ENCODE measurements at places on chromosomes 3 and 15.

GRCh38 chr15:68431792-68432401 lies at the start of gene ITGA11:
TSS of gene ITGA11 (minus strand) at chr15:68432163. CDS start at chr15:68432066, 97 bp downstream.
- DNase-seq = no peak

DNA sequence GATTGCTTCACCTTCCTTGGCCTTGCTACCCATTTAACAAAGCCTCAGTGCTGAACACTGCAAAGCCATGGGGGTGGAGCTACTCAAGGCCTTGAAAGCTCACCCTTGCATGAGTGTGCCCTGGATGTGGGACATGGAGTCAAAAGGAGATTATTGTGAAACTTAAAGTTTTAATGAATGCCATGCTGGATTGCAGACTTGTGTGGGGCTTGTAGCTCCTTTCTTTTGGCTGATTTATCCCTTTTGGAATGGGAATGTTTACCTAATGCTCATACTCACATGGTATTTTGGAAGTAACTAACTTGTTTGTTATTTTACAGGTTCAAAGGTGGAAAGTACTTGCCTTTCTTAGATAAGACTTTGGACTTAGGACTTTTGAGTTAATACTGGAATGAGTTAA lies 538.5 kb upstream of the NECTIN3 start:
- DNase-seq = no peak

DNA sequence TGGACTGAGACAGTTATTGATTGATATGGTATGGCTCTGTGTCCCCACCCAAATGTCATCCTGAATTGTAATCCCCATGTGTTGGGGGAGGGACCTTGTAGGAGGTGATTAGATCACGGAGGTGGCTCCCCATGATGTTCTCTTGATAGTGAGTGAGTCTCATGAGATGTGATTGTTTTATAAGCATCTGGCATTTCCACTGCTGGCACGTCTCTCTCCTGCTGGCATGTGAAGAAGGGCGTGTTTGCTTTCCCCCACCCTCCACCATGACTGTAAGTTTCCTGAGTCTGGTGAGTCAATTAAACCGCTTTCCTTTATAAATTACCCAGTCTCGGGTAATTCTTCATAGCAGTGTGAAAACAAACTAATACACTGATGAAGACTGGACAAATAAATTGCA lies 105.6 kb upstream of the MELTF start:
- DNase-seq = no peak

- no peak for DNase-seq
These were observed 7.1 kb upstream of the LMOD3 start for GRCh38 chr3:69129531-69129930.
